Left ventricle myocardium superior (tissue), 1 donor: ENCODE measurements at places on chromosomes 7 and 10. TPM values are rescaled to one million over a fixed set of nuclear protein-coding genes. Genes with fewer than 3 reads are reported as not detected.

GRCh38 chr7:115662676-115663075 lies 367.9 kb downstream of the TFEC start:
- no peak for DNase-seq

- no peak for DNase-seq
Observed at GRCh38 chr10:17905491-17905890, 46.2 kb upstream of the SLC39A12 start.

DNA sequence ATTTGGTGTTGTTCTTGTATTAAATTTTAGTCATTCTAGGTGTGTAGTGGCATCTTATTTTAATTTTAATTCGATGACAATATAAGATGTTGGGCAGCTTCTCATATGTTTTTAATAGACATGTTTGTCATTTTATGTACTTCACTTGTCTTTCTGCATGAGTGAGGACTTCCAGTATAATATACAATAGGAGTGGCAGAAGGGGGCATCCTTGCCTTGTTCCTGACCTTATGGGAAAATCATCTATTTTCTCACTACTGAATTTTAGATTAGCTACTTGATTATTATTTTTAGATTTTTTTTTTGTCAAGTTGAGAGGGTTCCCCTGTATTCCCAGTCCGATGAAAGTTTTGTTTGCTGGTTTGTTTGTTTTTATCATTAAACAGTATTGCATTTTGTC lies 495.2 kb upstream of the GRM3 start:
- DNase-seq: no peak

DNA sequence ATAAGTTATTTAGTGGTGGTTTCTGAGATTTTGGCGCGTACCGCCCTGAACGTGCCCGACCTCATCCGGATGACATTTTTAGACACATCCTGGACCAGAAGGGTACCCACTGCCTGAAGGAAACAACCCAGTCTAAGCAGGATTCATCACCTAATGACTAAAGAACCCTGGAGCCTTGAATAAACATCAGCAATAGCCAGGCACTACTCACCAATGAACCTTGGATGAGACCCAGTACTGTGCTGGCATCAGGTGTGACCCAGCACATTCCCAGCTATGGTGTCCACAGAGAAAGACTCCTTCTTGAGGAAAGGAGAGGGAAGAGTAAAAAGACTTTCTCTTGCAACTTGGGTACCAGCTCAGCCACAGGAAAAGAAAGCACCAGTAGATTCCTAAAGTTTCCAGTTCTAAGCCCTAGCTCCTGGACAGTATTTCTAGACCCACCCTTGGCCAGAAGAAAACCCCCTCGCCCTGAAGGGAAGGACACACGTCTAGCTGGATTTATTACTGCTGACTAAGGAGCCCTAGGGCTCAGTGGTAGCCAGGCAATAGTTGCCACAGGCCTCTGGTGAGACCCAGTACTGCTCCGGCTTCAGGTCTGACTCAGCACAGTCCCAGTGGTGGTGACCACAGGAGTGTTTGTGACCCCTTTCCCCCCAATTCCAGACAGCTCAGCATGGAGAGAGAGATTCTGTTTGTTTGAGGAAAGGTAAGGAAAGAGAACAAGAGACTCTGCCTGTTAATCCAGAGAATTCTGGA lies 32.5 kb downstream of the ZNF277 start:
- no peak for DNase-seq

DNA sequence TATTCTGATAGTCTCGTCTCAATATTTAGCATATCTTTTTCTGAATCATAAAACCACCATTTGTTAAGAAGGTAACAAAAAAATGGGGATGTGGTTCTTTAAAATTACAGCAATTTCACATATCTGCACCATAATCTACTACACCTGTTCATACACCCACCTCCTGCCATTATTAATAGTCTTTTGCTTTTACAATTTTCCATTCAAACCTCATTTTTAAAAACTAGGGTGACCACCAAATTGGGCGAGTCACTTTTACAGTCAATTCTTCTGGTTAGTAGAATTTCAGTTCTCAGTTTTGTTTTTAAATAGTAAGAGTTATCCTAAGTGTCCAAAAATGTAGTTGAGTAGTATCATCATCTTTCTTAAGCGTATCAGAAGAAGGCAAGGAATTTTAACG lies 48.4 kb upstream of the GSAP start:
- no peak for DNase-seq

- no peak for DNase-seq
Observed at GRCh38 chr10:123045961-123046731, 37.3 kb downstream of the ACADSB start.

- DNase-seq: no peak
Observed at GRCh38 chr7:40760987-40761386, 626.2 kb downstream of the SUGCT start.

DNA sequence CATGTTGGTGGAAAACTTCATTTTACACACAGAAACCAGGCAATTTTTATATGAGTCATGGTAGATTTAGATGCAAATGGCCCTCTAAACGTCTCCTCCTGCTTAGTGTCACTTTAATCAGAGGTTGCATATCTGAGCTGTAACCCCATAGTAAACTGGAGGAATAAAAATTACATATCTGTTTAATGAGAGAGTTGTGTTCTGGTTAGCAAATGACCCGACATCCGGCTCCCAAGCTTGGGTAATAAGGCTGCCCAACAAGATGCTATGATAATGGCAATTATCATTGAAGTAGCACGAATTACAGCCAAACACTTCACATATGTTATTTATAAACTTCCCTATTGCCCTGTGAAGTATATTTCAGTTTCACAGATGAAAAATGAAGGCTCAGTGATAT lies 10.6 kb upstream of the ADAM12 start:
- DNase-seq: no peak

DNA sequence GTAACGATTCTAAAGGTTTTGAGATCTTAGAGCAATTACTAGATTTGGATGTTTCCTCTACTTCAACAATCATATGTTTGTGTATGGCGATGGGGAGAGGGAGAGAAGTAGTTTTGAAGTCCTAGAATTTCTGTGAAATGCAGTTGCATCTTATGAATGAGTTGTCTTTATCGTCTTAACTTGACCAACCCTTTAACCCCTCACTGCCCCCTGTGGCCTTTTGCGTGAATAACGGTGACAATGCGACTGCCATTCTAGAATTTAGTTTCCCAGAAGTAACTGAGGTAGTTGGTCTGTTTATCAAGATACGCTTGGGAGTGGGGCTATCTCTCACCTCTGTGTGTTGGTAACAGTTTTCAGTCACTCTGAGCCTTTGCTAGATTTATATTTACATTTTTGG lies 204.6 kb downstream of the HDAC9 start:
- DNase-seq: no peak

- DNase-seq: no peak
Observed at GRCh38 chr10:43037942-43038782, 38.7 kb upstream of the RET start.

- no peak for DNase-seq
Observed at GRCh38 chr7:23938937-23939552, 229.0 kb downstream of the STK31 start.

GRCh38 chr10:90526721-90527120 lies 331.1 kb downstream of the HTR7 start:
- DNase-seq: no peak

- DNase-seq: no peak
Observed at GRCh38 chr10:51106311-51106945, 32.1 kb downstream of the PRKG1 start.

DNA sequence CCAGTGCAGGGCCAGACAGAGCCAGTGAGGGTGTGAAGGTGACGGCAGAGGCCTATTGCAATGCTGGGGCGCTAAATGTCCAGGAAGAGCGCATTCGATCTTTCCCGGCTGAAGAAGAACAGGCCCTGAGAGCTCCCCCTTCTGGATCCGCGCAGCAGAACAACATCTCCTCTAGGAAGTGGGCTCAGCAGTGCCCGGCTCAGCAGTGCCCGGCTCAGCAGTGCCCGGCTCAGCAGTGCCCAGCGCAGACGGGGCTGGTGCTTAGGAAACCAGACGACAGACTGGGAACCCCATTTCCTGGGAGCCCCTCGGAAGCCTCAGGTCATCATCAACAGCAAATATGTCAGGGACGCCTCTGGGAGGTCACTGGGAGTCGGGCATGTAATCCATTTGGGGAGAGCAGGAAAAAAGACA lies 4.7 kb upstream of the NOS3 start:
- DNase-seq: peak; percentile 75

DNA sequence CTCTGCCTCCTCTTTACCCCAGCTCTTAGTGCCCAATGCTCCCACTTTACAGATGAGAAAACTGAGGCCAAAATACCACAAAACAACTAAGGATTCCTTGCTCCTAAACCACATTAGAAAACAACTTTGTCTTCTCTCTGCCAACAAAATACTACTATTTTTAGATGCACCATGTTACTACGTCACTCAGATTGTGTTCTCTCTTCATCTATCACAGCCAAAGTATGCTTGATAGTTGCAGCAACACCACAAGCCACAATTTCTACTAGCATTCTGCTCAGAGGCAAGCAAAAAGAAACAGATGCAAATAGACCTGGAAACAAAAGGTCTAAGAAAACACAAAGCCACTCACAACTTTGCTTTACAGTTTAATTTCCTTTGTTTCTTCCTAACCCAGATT lies 3.3 kb upstream of the PDE1C start:
- DNase-seq: no peak

- no peak for DNase-seq
Observed at GRCh38 chr7:6273380-6273837, 985 bp upstream of the CYTH3 start.

DNA sequence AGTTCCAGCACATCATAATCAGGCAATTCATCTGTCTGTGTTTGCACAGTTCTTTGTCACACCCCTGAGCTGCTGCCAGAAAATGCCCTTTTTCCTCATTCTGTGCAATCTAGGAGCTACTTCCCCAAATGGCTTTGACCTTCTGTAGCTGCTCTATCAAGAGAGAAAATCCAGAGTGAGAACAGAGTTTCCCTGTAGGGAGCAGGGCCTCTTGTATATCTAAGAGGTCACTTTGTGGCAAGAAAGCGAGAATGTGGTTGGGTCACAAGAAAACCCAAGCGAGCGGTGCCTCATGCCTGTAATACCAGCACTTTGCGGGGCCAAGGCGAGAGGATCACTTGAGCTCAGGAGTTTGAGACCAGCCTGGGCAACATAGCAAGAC lies 24.3 kb downstream of the SLC29A3 start:
- no peak for DNase-seq

- peak; percentile 62 for DNase-seq
Observed at GRCh38 chr10:72001033-72001395, 36.8 kb downstream of the CHST3 start.

DNA sequence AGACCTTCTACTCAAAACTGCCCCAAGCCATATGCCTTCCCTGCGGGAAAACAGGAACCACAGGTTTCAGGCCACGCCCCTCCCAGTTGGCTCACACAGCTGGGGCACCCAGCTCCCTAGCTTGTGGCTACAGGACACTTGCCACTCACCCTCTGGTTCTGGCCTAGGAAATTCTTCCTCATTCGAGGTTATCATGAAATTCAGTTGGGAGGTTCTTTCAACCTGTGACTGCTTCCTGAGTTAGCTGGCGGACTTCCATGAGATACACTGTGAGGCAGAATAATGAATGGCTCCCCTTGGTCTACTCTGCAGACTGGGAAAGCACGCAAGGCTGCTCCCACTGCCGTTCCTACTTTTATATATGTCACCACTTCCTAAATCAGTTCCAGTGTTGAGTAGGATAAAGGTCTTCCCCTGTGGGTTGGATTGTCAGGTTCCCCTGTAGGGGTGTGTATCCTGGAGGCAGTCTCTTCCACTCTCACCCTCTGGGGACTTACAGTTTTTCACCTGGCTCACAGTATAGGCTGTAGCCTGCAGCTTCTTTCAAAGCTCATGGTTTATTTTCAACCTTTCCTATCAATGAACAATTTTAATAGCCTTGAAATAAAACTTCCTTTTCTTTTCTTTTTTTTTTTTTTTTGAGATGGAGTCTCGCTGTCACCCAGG lies 37.0 kb downstream of the GPR22 start:
- peak; percentile 57 for DNase-seq

- DNase-seq: no peak
Observed at GRCh38 chr10:416091-416515, 273.4 kb downstream of the DIP2C start.

GRCh38 chr10:82171899-82172298 lies 296.9 kb downstream of the NRG3 start:
- DNase-seq: no peak

- no peak for DNase-seq
Observed at GRCh38 chr10:112546474-112546873, 99.5 kb downstream of the VTI1A start.

- no peak for DNase-seq
Observed at GRCh38 chr7:70268179-70268578, 669.9 kb downstream of the AUTS2 start.

Gene ANXA8
- 3.0 TPM for total RNA-seq

Gene SCART1
- total RNA-seq: 0.45 TPM

Gene FBXW4
- 106 TPM for total RNA-seq

Gene GATA3
- total RNA-seq: 1.1 TPM

Gene SPDYE2B
- not detected for total RNA-seq

Gene GPR37
- total RNA-seq: not detected

Gene SEMA3C
- 71.7 TPM for total RNA-seq

Gene IL2RA
- total RNA-seq: 1.5 TPM

Gene AKR1B1
- total RNA-seq: 230 TPM

Gene CPXM2
- total RNA-seq: 4.1 TPM

Gene SORCS1
- total RNA-seq: 2.3 TPM
